ENCODE measurements at places on chromosomes 13 and 19. TPM values are rescaled to one million over a fixed set of nuclear protein-coding genes. Genes with fewer than 3 reads are reported as not detected.

GRCh38 chr13:29761815-29762214, 88.6 kb downstream of the UBL3 start:
- no peak for DNase-seq

DNA sequence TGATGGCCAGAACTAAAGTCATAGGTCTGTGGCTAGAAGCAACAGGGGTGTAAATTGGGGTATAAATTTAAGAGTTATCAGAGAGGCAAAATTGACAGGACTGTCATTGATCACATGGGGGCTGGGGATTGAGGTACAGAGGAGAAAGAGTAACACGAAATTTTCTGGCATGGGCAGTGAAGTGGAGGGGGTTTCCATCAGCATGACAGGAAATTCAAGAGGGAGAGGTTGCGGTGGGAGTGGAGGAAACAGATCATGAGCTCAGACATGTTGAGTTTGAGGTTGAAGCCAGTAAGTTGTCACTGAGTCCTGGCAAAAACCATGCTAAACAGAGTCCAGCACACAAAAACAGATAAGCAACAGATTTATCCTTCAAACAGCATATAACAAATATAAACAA, 192.1 kb upstream of the TSC22D1 start:
- DNase-seq: no peak

DNA sequence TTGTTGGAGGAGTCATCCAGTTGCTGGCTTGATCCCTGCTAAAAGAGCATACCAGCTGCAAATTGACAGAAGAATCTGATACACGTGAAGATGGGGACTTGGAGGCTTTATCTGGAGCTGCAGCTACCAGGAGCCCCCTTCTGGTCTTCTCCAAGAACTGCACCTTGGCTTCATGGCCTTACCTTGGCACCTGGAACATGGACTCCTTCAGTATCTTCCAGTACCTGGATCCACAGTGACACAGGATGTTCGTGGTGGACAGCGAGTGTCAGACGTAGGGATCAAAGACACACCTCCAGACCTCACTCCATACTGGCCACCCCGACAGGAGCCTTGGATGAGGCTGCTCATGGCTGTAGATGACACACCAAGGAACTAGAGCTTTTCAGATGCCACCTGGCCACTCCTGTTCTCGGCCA, 9.9 kb upstream of the ACSBG2 start:
- peak; percentile 76 for DNase-seq

- peak; percentile 22 for DNase-seq
Measured at GRCh38 chr19:32104153-32104849, 241.1 kb upstream of the ZNF507 start.

GRCh38 chr19:40457953-40458596, 7.5 kb downstream of the BLVRB start:
- no peak for DNase-seq

TEAD2 gene
- 34.2 TPM for total RNA-seq

NOTCH3 gene
- 6.1 TPM for total RNA-seq

DNA sequence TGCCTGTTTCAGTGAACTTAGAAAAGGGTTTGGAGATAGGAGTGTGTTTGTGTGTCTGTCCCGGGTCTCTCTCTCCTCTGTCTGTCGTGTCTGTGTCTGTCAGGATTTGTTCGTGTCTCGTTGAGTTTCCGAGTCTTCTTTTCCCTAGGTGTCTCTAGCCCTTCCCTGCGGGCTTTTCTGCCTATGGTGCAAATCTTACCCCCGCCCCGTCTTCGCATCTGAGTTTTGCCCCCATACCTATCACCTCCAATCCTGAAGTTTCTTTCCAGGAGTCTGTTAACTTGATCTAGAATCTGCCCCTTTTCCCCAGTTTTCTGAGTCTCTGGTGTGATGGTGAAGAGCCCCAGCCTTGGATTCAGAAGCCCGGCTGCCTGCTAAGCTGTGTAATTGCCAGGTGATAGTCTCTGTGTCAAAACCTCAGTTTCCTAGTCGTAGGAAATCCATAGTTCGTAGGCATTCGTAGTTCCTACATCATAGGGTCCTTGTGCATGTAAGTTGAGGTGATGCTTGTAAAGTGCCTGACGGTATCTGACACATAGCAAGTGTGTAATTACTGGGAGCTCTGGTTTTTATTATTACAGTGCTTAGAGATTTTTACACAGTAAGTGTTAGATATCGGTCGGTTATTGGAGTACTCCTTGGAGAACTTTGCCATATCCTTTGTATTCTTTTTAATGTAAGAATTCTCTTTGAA, 782 bp downstream of the EPN1 start:
- DNase-seq: no peak

GRCh38 chr19:48967346-48968178, 2.5 kb downstream of the FTL start:
- DNase-seq: peak; percentile 70

GRCh38 chr19:13053761-13054625, 48.7 kb downstream of the LYL1 start:
- DNase-seq: peak; percentile 88

DNA sequence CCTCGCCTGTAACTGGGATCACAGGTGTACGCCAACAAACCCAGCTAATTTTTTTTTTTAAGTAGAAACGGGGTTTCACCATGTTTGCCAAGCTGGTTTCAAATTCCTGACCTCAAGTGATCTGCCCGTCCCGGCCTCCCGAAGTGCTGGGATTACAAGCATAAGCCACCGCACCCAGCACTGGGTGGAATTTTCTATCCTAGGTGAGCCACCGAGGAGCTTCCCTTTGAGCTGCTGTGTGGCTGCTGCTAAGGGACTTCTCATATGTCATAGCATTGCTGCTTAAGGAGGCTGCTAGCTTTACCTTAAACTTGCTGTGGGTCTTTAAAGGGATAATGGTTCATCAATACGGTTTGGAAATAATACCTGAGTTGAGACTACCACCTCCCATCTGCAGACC, 2.9 kb upstream of the AMER2 start:
- no peak for DNase-seq
